ENCODE measurements at places on chromosomes 7 and 10.
A peak's percentile ranks its signal among the peaks of the same experiment; 100 is the strongest.

- no peak for DNase-seq
These were observed 123.5 kb downstream of the ADCY1 start for GRCh38 chr7:45697576-45698136.

- DNase-seq = no peak
These were observed 13.9 kb downstream of the VCL start for GRCh38 chr10:74011770-74012169.

GRCh38 chr7:44533301-44534055 lies 7.7 kb downstream of the NPC1L1 start:
- no peak for DNase-seq

DNA sequence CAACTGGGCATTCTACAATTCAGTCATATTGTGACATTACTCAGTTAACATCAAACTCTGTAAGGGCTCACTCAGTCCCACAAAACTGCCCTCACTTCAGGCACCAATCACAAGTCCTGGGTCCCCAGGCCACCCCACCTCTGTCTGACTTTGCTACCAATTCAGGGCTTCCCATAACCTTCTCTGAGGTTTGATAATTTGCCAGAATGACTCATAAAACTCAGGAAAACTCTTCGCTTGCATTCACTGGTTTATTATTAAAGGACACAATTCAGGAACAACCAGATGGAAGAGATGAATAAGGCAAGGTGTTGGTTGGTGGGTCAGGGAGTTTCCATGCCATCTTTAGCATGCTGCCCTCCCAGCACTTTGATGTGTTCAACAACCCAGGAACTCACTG lies 41.3 kb downstream of the AVL9 start:
- no peak for DNase-seq

- no peak for DNase-seq
These were observed 20.3 kb upstream of the GIMAP2 start for GRCh38 chr7:150665089-150665748.

- DNase-seq = no peak
These were observed 303.3 kb upstream of the COBL start for GRCh38 chr7:51619880-51620279.

DNA sequence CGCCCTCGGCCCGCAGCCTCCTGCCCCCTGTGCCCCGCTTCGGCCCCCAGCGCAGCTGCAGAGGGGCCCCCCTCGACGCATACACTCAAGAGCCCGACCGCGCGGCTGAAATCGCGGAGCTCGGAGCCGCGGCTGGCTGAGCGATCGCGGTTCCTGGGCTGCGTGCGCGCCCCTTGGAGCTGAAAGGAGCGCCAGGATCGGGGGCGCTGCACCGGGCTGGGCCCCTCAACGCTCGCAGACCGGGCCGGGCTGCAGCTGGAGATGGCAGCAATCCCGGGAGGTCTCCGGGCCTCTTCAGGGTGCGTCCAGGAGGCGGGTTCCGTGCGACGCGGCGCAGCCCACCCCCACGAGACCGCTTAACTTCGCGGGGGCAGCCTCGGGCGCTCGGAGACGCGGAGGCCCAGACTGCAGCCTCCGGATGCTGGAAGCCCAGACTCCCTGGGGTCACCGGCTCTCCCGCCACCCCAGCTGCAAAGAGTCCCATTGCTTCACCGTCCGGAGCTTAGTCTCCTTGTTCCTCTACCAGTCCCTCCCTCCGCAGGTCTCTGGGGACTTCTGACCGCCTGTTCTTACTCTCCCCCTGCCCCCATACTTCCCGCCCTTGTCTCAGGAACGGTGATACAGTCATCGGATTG lies 73.0 kb upstream of the LRRC4 start:
- no peak for DNase-seq

GRCh38 chr10:111100198-111100597 lies 23.4 kb downstream of the ADRA2A start:
- DNase-seq = no peak

- DNase-seq = no peak
These were observed 87.6 kb upstream of the NEBL start for GRCh38 chr10:20984662-20985061.

GRCh38 chr10:131093795-131094366 lies 217.6 kb downstream of the TCERG1L start:
- no peak for DNase-seq

- no peak for DNase-seq
These were observed 69.6 kb downstream of the SHOC2 start for GRCh38 chr10:110989016-110989415.

- DNase-seq = no peak
These were observed 13.5 kb downstream of the GHRHR start for GRCh38 chr7:30977222-30977621.

DNA sequence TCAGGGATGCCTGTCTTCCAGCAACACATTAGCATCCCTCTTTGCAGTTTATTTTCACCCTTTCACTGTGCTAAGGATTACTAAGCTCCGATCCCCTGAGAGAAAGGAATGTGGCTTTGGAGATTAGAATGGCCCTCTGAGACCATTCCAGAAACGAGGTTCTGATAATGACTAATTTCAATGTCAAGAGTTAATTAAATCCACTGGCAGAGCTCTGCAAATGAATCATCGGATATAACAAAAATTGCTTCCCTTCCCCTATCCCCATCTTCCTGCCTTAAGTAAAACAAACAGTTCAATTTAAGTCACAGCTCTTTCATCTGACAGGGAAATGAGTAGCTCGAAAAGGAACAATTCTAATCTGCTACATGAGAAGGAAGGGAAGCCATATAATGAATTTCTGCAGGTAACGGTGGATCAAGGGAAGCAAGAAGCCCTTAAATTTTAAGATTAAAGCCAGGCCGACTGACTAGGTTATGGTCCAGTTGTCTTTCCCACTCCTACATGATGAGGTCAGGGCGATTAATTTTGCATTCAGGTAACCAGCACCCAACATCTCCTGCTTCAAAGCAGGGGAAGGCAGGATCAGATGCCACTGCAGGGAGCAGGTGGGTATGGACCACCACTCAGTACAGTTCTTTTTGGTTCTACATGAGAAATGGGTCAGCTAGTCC lies 50.5 kb downstream of the MALSU1 start:
- DNase-seq = no peak

DNA sequence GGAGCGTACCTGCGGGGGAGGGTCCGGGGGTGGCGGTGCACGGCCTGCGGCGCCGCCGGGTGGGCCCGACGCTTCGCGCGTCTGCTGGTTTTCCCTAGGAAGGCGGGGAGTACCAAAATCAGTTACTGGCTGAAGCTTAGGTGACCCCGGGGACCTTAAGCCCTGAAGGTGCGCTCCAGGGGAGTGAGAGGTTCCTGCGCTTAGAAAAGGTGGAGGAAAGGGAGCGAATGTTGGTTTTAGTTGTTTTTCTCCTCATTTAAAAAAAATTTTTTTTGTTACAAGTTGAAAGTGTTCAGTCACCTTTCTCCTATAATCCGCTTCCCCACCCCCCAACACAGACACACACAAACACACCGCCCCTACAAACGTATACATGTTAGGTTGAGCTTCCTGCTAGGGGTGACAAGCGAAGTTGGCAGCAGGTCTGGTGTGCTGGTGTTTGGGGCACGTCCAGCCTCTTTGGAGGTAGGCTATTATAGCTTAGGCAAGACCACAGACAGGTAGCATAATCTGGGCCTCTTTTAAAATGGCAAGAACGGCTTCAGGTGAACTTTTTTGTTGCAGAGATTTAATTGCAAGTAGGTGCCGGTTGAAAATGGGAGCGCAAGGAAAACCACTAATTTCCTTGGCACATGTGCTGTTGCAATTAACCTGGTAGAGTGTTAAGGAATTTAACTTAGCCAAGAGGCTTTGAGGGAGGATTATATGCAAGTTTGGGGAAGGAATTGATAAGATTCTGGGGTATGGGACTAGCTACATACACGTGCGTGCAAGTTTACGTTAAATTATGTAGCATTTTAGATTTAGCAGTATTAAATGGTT lies 945 bp downstream of the ADD3 start:
- DNase-seq = peak; percentile 7

DNA sequence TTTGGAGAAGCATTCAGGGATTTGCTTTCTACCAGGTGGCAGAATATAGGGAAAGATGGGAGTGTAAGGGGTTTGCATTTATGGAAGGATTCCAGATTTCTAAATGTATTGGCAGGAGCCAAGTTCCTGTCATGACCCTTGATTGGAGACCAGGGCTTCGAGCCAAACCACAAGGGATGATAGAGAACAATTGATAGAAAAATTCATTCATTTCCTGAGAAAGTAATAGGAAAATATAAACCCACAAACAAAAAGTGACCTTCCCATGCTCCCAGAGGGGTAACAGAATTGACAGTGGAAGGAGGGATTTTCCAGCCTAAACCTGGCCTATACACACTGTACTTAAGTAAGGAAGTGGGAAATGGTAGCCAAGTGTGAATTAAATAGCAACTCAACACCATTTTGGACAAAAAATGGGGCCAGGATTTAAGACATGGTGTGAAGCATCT lies 22.4 kb upstream of the IFIT2 start:
- no peak for DNase-seq

DNA sequence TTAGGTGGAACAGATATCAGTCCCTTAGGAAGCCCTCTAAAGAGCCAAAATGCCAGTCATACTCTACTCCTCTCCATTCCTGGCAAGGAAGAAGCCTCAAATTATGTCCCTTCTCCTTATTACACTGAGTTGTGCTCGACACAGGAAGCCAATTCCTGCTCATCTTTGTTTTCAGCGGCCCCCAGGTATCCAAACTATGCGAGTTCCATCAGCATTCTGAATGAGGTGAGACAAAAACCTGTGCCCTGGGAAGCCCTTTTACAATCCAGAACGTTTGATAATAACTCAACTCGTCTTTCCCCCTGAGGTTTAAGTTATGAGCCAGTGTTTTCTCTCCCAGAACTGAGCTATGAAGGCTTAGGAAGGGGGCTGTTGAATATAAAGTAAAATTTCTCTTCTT lies 580.5 kb downstream of the NXPH1 start:
- no peak for DNase-seq

- DNase-seq = no peak
These were observed 133.3 kb downstream of the VTI1A start for GRCh38 chr10:112580267-112580666.

DNA sequence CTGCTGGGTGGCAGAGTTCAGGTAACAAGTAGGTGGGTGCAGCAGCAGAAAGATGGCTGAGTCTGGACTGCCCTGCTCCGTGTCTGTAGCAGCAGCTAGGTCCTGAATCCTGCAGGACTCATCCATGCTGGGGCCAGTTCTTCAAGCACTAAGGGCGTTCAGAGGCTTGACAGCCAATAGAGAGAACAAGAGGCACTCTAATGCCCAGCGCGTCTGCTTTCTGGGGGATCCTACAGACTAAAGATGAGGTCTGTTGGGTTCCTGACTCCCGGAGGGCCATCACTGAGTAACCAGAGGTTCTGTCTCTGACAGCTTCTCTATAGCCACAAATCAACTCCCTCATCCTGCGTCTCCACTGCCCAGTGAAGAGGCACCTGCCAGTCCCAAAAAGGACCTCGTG lies 125.5 kb downstream of the PTPN20 start:
- DNase-seq = no peak

DNA sequence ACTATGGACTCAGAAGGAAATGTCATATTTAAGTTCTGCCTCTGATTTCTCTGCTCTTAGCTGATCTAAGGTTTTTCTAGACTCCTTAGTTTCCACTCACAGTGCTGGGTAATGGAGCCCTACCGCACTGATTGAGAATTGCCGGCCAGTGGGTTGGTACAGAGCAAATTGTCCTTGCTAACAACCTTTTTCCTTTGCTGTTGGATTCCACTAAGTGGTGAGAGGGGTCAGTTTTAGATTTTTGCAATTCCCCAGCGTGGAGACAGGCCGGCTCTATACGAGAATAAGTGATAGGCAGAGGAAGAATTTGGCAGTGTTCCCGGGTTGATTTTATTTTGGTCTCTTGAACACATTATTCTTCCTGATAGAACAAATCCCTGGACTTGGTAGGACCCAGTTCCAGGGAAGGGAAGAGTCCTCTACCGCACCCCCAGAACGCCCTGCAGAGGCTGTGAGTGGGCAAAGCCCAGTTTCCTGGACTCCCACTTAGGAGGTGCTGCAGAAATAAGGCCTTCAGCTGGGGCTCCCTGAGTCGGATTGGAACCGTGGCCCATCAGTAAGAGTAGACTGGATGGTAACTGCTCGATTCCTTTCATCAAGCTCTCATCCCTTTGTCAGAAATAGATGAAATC lies 3.0 kb upstream of the NRP1 start:
- DNase-seq = no peak

- no peak for DNase-seq
These were observed 254.5 kb upstream of the BMPER start for GRCh38 chr7:33650828-33651227.

DNA sequence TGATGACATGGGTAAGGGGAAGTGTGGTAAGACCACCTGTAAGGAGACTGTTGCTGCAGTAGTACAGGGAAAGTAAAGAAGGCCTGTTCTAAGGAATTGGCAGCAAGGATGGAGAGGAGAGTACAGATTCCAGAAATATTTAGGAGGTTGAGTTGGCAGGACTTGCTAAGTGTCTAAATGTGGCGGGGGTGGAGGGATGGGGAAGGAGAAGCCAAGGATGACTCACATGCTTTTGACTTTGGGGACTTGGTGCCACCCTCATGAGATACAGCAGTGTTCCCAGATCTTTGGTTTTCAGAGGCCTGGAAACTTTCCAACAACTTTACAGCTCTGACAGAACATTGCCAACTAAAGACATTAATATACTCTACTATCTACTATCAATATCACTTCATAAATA lies 45.4 kb downstream of the CDK6 start:
- DNase-seq = no peak

- no peak for DNase-seq
These were observed 141.4 kb upstream of the FOXP2 start for GRCh38 chr7:114273218-114273617.

- DNase-seq = no peak
These were observed 97.7 kb downstream of the BTRC start for GRCh38 chr10:101451667-101452069.

GRCh38 chr7:30904561-30904960 lies 7.1 kb upstream of the AQP1 start:
- no peak for DNase-seq

- DNase-seq = no peak
These were observed 9.3 kb downstream of the UNC5B start for GRCh38 chr10:71221586-71222202.

- no peak for DNase-seq
These were observed 57.4 kb downstream of the MAP3K8 start for GRCh38 chr10:30491204-30491915.

- DNase-seq = no peak
These were observed 163.8 kb downstream of the ELMO1 start for GRCh38 chr7:37284805-37285231.

- DNase-seq = no peak
These were observed 10.3 kb upstream of the OCM start for GRCh38 chr7:5870311-5870710.

Measured in stimulated activated CD4-positive, alpha-beta T cell treated with anti-CD3 and anti-CD28 coated beads, Interleukin-1b, Interleukin-23, amount 100 ng/mL, for 1 hour (primary cell).